ENCODE measurements at places on chromosomes 3 and 15.

DNA sequence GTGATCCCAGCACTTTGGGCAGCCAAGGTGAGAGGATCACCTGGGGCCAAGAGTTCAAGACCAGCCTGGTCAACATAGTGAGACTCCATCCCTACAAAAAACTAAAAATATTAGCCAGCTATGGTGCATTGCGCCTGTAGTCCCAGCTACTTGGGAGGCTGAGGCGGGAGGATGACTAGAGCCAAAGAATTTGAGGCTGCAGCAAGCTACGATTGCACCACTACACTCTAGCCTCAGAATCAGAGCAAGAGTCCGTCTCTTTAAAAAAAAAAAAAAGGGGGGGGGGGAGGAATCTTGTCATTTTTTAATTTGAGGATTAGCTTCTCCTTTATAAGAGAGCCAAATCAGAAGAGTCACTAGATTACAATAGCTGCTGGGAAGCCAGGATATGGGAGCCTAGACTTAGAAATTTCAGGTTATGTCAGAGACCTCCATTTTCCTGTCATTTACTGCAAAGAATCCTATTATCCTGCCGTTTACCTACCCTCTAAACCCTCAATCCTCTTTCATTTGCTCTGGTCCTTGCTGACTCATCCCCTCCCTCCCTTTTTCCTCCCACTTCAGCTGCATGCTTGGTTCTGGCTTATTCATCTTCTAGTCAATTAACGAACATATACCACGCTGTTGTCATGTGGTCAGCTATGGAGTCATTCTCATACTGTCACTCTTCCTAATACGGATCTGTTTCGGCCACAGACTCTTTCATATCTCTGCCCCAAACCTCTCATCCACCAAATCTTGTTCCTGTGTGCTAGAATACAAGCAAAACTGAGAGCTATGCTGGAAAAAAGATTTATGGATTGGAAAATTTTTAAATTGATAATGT, 83.8 kb upstream of the PPIB start:
- peak; percentile 55 for DNase-seq

GRCh38 chr15:67897646-67898339, 57.9 kb upstream of the RNU6-1 start:
- no peak for DNase-seq

DNA sequence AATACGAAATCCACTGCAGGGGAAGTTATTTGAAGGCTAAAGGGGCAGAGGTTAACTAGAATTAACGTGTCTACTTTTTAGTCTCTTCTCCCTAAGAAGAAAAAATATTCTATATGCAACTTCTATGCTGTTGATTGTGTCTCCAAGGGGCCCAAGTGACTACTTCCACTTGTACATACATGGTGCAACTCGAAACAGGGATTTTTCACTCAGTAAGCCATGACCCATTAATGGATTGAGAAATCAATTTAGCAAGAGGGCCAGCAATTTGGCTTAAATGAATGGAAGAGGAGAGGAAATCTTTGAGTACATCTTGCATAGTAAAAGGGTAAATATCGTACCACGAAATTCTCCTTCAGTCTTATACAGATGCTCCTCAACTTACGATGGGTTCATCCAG, 151.1 kb upstream of the HES1 start:
- DNase-seq: no peak

DNA sequence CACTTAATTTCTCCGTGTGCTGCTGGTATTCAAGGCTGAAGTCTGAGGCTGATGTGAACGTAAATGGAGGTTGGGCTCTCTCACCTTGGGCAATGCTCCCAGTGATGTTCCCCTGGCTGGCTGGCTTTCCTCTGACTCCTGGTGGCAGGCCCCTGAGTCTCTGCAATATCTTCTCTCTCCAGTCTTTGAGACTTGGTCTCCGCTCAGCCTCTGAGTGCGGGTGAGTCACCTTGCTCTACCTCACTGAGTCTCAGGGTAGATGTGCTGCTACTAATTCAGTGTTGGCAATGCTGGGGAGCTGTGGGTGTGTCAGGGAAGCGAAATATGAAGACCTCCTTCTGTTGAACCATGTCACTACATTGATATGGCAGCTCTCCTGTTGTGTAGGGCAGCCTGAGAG, 31.3 kb upstream of the TRIM59 start:
- no peak for DNase-seq

- DNase-seq: no peak
These were observed 22.1 kb upstream of the SCAANT1 start for GRCh38 chr3:63934041-63934866.
